A549 (cell line): ENCODE measurements at places on chromosomes 6 and 20.

- DNase-seq = no peak
These were observed 562.5 kb upstream of the MAP3K7 start for GRCh38 chr6:91149246-91149955.

DNA sequence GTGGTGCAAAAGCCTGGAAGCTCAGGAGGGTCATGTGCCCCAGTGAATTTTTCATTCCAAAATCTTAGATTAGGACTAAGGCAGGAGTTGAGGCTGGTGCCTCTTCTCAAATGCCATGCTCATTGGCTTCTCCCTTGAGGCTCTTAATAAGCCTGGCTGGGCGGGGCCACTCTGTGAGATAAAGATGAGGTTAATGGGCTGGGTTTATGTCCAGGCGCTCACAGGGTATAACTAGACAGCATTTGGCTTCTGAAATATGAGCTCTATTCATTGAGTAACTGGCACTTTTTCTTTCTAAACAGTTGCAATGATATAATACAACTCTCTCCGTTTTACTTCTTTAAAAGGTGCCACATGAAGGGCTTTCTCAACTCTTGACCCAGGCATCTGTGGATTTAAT, 156.3 kb downstream of the SCML4 start:
- DNase-seq = no peak

DNA sequence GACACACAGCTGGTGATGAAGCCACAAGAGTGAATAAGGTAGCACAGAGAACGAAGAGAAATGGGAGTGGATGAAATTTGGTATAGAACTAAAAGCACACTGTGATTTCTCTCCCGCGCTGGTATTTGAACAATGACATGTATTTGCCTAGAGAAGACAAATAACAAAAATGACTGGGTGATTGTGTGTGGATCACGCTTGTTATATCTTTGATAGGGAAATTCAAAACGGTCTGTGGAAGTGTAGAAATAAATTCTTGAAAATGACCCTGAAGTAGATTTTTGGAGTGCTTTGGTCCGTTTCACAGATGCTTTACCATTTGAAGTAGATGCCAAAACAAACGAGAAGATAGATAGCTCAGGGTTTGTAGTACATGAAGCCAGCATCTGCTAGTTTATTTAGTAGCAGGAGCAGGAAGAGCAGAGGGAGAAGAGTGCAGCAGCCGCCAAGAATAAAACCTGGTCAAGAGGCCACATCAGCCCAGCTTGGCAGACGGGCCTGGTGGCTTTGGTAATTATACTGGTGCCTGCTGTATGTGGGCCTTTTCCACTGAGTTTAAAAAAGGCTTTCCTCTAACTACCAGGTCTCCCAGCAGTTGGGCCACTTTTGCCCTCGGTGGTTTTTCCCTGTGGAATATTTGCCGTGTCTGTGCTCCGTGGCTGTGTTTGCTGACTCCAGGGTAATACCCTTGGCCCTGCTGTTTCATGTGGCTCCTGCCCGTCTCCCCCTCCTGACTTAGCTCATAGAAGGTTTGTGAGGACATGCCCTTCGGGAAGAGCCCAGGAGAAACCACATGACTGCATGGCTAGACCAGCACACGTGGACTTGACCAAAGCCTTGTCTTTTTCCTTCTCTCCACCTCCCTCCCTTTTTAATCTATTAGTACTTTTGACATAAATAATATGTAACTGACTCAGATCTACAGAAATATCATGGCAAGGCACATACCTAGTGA, 294.0 kb downstream of the SOX4 start:
- peak; percentile 5 for DNase-seq

GRCh38 chr6:168658059-168658458, 217.1 kb downstream of the SMOC2 start:
- no peak for DNase-seq

GRCh38 chr6:98633886-98634285, 200.5 kb upstream of the POU3F2 start:
- DNase-seq = no peak

GRCh38 chr6:159017757-159018559, 18.0 kb upstream of the RSPH3 start:
- DNase-seq = no peak

DNA sequence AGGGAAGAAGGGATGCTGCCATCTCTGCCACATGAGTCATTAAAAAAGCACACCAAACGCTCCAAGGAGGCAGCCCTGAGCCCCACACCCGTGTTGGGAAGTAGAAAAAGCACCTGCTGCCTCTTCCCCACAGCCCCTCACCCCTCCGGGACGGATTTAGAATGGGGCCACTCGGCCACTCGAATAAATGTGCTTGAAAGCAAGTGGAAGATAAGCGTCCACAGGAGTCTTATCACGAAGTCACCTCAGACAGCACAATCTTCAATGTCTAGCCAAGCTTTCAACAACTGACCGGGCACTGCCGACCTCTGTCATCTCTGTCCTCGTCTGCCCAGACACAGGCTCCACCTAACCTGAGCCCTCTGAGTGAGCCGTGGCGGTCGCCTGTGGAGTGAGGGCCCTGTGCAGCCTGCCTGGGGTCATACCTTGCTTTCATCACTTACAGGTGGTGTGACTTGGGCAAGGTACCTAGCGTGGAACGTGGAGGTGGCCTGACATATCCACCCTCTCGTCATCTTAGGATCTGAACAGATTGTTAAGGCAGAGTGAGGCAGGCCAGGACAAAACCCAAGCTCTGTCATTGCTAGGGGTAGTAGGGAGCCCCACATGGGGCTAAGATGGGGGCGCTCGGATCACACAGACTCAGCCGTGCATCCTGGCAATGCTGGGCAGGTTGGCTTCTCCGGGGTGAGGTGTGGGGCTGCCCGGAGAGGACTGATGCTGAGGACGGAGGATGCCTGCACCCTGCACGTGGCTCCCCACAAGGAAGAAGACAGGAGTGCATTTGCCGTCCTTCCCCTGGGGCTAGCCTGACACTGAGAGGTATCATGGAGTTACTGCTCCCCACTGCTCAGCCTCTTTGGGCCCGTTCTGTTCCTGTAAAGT, 34.8 kb downstream of the PSMG4 start:
- no peak for DNase-seq

GRCh38 chr6:158061361-158061708, 79.7 kb downstream of the SYNJ2 start:
- DNase-seq = no peak

DNA sequence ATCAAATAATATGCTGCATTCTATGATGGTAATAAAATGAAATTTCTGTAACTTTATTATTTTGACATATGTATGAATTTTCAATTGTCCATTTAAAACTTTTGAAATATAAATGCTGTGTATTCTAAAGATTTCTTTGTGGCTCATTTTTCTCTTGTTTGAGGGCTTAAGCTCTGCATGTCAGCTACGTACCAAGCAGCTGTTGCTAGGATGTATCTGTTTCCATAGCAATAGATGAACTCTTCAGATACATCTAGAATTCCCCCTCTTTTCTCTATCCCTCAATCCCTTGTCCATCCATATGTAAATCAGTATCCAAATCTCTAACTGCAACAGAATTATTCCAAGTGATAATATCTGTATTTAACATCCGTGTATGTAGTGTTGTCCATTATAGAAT, 76.5 kb upstream of the OPRM1 start:
- no peak for DNase-seq

- no peak for DNase-seq
These were observed 581.0 kb upstream of the MAP3K7 start for GRCh38 chr6:91167846-91168245.

DNA sequence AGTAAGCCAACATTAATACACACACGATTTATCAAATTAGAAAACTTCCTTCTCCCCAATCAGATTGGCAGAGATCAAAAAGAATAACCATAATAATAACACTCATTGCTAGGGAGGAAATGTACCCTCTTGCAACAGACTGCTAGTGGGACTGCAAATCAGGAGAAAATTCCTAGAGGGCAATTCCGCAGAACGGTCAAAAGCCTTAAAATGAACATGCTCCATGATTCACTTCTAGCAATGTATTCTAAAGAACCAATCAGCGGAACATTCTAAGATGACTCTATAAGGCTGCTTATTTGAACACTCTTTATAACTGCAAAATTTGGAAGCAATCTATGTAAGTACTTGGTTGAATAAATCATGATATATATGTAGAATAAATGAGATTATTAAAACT, 8.5 kb upstream of the DACT2 start:
- DNase-seq = no peak

DNA sequence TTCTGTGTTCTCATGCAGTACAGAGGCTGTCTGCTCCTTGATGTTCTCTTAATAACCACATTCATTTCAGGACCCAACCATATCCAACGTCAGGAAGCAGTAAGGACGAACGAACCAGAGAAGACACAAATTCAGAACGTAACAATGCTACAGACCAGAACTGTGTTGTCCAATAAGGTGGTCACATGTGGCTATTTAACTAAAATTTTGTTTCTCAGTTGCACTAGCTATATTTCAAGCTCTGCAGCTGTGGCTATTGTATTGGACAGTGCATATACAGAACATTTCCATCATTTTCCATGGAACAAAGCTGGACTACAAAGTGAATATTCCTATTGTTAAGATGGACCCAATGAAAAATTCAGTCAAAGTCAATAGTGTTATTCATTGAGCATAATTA, 27.0 kb downstream of the MAP7 start:
- DNase-seq = no peak

DNA sequence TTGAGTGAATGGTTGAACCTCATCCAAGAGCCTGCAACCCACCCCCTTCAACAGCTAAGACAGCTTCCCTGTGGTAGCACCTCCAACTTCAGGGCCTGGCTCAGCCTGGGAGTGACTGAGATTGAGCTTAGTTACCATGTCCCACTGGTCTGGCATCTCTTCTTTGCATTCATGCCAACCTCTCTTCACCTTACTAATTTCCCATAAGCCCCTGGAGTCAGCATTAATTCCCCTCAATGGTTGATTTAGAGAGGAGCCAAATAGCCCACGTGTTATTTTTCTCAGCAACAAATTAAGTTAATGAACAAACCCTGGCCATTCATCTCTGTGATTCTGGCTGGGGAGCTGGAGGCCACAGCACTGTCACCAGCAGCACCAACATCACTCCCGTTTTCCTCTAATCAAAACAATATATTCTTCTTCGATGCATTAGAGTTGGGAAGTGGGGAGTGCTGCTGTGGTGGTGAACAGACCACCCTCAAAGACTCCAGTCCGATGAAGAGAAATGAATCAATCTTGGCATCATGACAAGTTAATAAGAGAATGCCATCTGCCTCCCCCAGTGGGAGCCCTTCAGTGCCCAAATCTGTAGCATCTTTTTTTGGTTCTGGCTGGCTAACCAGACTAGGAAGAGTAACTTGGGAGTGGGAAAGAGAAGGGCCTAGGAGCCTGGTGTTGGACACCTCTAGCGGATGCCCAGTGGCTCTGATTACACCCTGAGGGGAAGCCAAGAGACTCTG, 316.9 kb upstream of the RNF24 start:
- no peak for DNase-seq

- no peak for DNase-seq
These were observed 269.6 kb downstream of the KHDC1L start for GRCh38 chr6:72955666-72956065.

DNA sequence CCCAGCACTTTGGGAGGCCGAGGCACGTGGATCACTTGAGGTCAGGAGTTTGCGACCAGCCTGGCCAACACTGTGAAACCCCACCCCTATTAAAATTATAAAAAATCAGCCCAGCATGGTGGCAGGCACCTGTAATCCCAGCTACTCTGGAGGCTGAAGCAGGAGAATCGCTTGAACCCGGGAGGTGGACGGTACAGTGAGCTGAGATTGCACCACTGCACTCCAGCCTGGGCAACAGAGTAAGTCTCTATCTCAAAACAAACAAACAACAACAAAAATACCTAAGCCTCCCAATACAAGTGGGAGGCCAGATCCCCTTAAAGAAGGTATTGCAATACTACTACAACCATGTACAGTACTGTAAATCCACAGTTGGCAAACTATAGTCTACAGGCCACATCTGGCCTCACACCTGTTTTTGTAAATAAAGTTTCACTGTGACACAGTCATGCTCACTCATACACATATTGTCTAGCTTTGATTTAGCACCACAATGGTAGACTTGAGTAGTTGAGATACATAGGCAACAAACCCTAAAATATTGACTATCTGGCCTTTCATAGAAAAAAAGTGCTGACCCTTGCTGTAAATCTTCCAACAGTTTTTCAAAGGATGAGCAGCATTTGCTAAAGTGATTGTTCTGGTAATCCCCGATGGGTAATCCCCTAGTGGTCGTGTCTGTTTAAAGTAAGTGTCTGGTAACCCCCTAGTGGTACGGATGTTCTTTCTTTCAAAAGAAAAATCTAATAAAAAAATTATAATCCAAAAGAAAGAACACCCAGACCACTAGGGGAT, 202.0 kb downstream of the RNGTT start:
- DNase-seq = peak; percentile 3

- no peak for DNase-seq
These were observed 53.8 kb downstream of the ADGRG6 start for GRCh38 chr6:142355520-142356174.

- DNase-seq = no peak
These were observed 207.5 kb downstream of the MANEA start for GRCh38 chr6:95784869-95785268.

- DNase-seq = no peak
These were observed 92.5 kb downstream of the MAN1A1 start for GRCh38 chr6:119256978-119257462.

GRCh38 chr20:10300582-10301446, 82.2 kb downstream of the SNAP25 start:
- DNase-seq = no peak

- DNase-seq = no peak
These were observed 7.8 kb downstream of the PREX1 start for GRCh38 chr20:48819821-48820648.

GRCh38 chr6:56760842-56761241, 118.2 kb upstream of the DST start:
- DNase-seq = no peak

DNA sequence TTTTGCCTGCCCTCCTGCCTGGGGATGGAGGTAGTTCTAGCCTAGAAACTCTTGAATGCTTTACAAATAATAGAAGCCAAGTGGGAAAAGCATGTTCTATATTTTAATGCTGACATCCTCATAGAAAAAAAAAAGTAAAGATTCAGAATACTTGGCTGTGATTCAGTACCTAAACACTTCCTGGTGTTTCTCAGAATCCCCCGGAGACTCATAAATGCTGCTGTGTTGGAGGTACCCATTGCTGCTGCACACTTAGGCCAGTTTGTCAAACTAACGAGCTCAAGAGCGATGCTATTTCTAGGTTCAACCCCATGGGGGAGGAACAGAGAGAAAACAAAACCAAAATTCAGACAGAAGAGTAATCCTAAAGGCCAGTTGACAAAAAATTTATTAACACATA, 38.8 kb upstream of the ZFP64 start:
- no peak for DNase-seq

DNA sequence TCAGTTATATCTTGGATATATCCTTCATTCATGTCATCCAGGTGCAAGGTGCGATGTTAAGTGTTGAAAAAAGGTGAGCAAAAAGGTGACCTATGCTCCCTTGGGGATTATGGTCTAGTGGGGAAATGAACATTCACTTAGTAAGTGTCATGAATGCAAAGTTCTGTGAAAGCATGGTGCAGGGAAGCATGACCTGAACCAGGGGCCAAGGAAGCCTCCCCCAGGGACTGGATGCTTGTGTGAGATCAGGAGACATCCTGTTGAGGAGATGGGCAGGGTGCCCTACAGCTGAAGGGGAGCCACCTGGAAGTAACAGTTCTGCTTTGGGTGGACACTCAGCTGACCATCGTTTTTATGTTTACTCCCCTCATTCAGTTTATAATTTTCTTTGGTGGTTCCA, 179.5 kb downstream of the SYNDIG1 start:
- DNase-seq = no peak
